ENCODE measurements at places on chromosomes 7 and 10.

DNA sequence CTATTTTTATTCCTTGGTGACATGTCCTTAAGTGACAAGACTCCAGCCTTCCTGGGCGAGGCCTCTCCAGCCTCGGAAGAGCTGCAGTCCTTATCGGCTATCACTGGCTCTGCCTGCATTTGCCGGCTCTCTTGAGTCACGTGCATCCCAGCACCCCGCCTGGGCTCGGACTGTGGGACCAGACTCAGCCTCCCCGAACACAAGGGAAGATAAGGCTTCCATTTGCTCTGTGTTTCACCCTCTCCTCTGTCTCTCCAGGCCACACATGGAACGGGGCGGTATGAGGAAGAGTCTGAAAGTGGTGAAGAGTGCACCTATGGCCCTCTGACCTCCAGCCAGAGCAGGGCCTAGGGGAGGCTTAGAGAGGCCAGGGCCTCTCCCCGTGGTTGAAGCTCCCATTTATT is 4.7 kb downstream of the GDF2 start:
- DNase-seq, result no peak

DNA sequence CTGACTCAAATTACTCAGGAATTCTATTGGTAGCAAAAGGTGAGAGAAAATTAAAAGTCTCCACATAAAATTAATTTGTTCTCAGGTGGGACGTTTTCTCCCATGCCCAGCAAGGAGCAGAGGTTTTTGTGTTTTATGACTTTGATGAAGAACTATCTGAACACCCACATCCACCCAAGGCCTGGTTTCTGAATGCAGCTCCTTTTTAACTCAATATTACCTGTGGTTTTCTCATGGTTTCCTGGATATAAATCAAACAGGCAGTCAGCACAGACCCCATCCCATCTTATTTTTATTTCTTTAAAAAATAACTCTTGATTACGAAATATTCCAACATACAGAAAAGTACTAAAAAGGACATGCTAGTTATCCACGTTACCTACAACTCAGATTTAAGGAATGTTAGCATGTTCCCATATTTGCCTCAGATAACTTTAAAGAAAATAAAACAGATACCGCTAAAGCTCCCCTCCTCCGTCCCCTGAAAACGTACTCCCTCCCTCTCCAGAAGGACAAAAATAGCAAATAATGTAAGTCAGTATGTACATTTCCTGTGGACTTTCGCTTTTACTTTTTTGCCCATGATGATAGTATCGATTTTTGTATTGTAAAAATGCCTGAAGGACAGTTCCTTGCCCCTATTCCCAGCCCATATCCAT is 43.4 kb downstream of the GLI3 start:
- no peak for DNase-seq

DNA sequence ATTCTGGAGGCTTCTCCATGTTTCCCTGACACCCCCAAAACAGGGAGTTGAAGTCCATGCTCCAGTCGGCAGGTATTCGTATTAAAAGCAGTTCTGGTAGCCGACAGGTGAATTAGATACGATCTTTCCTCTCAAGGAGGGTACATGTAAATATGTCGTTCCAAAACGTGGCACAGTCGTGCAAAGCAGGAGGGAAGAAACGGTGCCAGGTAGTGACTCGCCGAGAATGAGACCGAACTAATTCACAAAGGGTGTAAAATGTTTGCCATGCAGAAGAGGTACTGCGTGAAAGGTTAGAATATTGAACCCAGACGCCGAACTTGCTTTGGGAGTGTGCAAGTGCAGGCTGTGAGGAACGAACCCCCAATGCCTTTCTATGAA is 483 bp downstream of the EDRF1 start:
- DNase-seq, result no peak

GRCh38 chr10:16968416-16969041 is 151.3 kb upstream of the RSU1 start:
- peak; percentile 62 for DNase-seq

DNA sequence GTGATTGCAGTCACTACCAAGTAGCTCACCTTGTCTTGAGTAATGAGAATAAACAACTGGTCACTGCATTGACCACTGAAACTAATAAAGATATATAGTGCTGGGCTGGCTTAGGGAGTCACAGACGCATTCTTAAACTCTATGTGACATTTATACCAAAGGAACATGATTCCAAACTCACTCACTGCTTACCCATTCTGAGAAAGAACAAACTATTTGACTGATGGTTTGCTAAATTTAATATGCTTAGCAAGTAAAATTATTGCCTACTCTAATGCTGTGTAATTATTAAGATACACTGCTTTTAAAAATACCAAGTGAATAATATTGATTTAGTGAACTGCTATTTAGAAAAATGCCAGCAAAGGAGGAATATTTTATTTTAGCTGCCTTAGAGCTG is 191.1 kb downstream of the LRMDA start:
- no peak for DNase-seq

Data from right hindlimb (tissue), 1 donor.